ENCODE measurements at places on chromosomes 2 and 18.

- DNase-seq: no peak
These were observed 196.4 kb downstream of the HRH4 start for GRCh38 chr18:24656551-24657443.

DNA sequence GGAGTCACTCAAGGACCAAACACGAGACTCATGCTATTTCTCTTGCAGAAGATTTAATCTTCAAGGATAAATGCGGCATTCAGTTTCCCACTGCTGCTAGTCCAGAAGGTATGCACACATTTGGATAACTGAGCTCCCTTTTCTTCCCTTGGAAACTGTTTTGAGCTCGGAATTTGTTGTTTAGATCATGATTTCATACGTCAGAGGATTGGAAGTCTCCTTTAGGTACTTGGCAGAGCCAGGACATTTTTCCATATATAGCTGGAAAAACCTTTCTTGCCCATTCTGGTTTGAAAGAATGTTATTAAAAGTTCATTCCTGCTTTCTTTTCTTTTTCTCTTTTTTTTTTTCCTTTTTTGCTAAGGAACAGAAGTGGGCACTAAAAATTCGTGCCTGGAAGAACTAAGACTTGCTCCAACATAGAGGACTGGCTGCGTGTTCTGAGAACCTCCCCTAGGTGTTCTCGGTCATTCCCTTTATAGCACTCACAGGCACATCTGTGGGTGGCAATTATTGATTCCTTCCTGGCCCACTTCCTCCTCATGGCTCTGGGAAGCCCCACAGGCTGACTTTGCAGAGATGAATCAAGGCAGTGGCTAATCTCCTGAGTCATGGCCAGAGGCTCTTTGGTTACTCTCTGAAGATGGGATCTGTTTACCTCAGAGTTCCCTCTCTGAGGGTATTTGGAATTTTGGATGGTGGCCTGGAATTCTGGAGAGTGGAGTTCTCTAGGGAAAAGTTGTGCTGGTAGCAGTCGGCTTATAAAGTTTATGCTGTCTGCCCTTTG is 104.8 kb downstream of the PLCL1 start:
- no peak for DNase-seq

- no peak for DNase-seq
These were observed 566.9 kb downstream of the PLCL1 start for GRCh38 chr2:198371329-198371728.

DNA sequence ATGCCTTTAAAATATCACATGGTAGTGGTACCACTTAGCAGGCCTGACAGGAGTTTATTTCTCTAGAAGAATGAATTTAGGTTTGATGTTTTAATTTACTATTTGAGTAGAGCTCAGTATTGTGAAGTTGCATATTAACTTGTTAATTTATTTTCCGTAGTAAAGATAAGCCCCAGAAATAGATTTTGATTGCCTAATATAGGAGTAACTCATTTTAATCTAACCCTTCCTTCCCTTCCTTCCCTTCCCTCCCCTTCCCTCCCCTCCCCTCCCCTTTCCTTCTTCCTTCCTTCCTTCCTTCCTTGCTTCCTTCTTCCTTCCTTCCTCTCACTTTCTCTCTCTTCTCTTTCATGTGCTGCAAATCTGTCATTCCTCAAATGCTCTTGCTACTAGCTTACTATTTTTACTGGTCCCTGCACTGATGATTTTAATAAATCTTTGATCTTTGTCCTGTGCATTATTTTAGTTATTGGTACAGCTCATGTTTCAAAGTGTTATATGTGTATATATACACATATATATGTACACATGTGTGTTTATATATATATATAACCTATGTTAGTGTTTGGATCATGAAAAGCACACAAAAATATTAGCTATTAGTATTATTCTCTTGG is 862.6 kb upstream of the CNTNAP5 start:
- no peak for DNase-seq

DNA sequence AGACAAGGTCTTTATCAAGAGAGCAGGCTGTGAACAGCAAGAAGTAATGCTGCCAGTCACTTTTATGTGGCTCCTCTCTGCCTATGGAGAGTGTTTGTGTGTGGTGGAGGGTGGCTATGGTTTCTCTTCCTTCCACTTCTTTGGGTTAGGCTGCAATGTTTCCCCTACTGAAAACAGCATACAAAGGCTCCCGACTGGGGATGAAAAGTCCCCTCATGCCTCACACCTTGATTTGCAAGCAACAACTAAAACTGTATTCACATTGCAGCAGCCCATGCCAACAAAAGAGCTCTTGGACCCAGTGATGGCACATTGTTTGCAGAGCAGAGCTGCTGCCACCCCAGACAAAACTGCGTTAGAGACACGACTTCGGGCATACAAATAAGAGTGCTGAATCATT is 301.6 kb downstream of the SLC8A1 start:
- DNase-seq: no peak

DNA sequence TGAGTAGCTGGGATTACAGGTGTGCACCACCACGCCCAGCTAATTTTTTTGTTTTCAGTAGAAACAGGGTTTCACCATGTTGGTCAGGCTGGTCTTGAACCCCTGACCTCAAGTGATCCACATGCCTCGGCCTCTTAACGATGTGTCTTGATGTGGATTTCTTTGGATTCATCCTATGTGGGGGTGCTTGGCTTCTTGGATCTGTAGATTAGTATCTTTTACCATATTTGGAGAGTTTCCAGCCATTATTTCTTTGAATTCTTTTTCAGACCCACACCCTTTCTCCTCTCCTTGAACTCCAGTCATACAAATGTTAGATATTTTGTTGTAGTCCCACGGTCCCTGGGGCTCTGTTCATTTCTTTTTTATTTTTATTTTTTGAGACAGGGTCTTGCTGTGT is 6.8 kb upstream of the TOGARAM2 start:
- DNase-seq: no peak

GRCh38 chr2:191359133-191359532 is 113.9 kb downstream of the MYO1B start:
- no peak for DNase-seq

- no peak for DNase-seq
These were observed 101.6 kb upstream of the TEX51 start for GRCh38 chr2:126796931-126797621.
